ENCODE measurements at places on chromosomes 12 and 14.

DNA sequence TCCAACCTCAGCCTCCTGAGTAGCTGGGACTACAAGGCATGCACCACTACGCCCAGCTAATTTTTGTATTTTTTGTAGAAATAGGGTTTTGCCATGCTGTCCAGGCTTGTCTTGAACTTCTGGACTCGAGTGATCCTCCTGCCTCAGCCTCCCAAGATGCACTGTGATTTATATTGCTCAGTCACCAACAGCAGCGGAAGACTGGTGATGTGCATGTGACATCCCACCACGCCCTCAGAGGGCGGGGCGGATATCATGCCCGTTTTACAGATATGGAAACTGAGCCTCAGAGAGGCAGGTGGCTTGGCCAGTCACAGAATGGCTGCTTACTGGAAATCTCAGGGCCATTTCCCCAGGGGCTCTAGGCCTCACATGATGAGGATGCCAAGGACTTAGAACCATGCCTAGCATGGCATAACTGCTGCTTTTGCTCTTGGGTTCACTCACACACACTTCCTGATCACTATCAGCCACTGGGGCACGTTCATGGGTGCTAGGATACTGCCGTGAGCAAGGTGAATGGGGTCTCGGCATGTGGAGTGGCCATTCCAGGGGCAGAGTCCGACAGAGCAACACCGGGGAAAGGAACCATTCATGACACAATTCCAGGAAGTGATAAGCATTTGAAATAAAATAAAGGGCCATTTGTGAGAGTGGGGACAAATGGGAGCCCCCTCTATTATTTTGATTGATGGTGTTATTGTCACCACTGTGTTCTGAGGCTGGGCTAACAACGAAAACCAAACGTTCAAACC lies 31.9 kb downstream of the RBM19 start:
- DNase-seq = no peak

GRCh38 chr14:85315733-85316290 lies 214.1 kb upstream of the FLRT2 start:
- no peak for DNase-seq

DNA sequence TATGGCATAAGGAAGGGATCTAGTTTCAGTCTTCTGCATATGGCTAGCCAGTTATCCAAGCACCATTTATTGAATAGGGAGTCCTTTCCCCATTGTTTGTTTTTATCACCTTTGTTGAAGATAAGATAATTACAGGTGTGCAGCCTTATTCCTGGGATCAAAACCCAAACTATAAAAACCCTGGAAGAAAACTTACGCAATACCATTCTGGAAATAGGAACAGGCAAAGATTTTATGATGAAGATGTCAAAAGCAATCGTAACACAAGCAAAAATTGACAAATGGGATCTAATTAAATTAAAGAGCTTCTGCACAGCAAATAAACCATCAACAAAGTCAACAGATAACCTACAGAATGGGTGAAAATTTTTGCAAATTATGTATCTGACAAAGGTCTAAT lies 128.5 kb upstream of the DCN start:
- no peak for DNase-seq

DNA sequence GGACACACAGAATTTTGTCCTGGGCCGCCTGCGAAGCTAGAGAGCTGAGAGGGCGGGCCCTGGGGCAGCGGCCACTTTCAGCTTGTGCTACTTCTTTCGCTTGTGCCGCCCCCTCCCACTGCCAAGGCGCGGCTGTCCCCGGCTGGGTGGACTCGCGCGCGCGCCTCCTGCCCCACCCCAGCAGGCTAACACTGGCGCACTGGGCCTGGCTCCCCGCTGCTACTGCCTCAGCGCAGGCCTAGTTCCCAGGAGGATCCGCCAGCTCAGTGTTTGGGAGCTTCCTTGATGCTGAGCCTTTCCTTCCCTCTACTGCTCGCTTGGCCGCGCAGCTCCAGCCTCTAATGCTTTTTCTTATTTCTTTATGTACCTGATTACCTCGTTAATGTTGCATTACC lies 27.4 kb upstream of the METAP2 start:
- no peak for DNase-seq

DNA sequence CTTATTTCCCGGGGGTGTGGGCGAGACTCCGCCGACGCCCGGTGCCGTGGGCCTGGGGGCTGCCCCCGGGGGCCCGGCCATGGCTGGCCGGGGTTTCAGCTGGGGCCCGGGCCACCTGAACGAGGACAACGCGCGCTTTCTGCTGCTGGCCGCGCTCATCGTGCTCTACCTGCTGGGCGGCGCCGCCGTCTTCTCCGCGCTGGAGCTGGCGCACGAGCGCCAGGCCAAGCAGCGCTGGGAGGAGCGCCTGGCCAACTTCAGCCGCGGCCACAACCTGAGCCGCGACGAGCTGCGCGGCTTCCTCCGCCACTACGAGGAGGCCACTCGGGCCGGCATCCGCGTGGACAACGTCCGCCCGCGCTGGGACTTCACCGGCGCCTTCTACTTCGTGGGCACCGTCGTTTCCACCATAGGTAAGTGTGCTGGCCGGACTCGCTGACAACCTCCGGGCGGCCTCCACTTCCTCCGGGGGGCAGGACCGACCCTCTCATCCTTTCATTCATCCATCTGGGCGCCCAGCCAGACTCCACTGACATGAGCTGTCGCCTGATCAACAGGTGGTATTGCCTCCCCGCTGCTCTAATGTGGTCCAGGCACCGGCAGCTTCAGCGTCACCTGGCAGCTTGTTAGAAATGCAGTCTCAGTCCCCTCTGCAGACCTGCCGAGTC lies 467 bp downstream of the KCNK13 start:
- DNase-seq = no peak

GRCh38 chr12:81070846-81071245 lies 7.0 kb upstream of the ACSS3 start:
- DNase-seq = no peak

- DNase-seq = peak; percentile 55
Observed at GRCh38 chr14:31263485-31264133, 56.0 kb upstream of the HECTD1 start.

- DNase-seq = no peak
Observed at GRCh38 chr14:90005939-90006530, 50.3 kb downstream of the TDP1 start.
